Myocyte (in vitro differentiated cells): ENCODE measurements at places on chromosomes 12 and 14. TPM values are rescaled to one million over a fixed set of nuclear protein-coding genes. Genes with fewer than 3 reads are reported as not detected.
A peak's percentile ranks its signal among the peaks of the same experiment; 100 is the strongest.

GRCh38 chr14:100546051-100546443, 41.2 kb downstream of the BEGAIN start:
- DNase-seq: no peak

DNA sequence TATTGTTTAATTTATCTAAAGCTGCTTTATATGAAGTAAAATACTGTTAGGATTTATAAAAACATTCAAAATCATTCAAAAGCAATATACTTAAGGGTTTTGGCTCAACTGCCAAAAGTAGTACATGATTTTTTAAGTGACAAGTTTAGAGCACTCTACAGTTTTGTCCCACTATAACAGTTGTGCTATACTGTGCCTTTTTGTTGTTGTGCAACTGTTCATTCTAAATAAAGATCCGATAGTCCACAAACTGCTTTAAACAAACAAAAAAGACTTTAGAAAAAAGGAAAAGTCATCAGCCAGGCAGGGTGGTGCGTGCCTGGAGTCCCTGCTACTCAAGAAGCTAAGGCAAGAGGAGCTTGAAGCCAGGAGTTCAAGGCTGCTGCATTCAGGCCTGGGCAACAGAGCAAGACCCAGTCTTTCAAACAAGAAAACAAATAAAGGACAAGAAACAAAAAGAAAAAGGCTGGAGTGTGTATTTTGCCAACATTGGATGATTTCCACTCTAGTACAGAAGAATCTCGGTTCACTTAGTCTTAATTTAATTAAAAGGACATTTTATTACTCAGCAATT, 7.3 kb downstream of the C2CD5 start:
- DNase-seq: no peak

GRCh38 chr12:64061868-64062375, 160.2 kb downstream of the KICS2 start:
- peak; percentile 58 for DNase-seq

DNA sequence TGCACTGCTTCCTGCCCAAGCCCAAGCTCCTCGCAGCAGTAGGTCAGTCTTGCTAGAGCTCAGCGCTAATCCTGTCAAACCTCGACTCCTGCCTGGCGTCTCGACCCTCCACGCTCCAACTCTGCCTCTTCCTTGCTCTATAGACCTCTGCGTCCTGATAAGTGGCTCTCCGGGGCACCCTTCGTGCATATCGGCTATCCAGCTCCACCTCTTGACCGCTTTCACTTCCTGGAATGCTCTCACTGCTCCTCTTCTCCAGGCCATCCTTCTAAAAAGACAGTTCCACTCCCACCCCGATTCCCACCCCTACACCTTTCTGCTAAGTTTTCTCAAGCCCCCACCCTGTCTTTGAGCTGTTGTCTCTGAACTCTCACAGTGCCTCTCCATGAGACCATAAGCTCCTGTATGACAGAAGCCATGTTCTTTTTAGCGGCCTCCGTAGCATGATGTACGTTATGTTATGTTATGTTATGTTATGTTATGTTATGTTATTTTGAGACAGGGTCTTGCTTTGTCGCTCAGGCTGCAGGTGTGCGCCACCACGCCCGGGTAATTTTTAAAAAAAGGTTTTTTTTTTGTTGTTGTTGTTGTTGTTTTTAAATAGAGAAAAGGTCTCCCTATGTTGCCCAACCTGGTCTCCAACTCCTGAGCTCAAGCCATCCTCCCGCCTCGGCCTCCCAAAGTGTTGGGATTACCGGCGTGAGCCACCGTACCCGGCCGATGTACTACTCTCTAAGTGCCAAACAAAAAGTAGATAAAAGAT, 601 bp downstream of the COX14 start:
- no peak for DNase-seq

GRCh38 chr12:131124487-131125280, 171.0 kb downstream of the ADGRD1 start:
- no peak for DNase-seq

GRCh38 chr14:105375635-105376057, 22.7 kb upstream of the TEX22 start:
- no peak for DNase-seq

GRCh38 chr12:85273381-85274314, 6.4 kb upstream of the ALX1 start:
- no peak for DNase-seq

- DNase-seq: no peak
Observed at GRCh38 chr14:38629412-38629811, 373.5 kb upstream of the CLEC14A start.

DNA sequence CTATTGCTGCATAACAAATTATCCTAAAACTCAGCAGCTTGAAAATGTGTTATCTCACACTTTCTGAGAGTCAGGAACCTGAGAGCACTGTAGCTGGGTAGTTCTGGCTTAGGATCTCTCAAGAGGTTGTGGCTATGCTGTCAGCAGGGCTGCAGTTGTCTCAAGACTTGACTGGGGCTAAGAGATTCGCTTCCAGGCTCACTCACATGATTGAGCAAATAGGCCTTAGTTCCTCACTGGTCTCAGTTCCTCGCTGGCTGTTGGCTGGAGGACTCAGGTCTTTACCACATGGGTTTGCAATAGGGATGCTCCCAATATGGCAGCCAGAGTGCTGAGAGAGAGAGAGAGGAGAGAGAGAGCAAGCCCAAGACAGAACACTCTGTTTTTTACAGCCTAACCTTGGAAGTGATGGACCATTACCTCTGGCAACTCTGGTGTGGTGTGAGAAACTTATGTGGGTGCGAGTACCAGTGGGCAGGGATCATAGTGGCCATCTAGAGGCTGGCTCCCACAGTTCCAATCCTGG, 15.9 kb upstream of the DHRS2 start:
- DNase-seq: no peak

DNA sequence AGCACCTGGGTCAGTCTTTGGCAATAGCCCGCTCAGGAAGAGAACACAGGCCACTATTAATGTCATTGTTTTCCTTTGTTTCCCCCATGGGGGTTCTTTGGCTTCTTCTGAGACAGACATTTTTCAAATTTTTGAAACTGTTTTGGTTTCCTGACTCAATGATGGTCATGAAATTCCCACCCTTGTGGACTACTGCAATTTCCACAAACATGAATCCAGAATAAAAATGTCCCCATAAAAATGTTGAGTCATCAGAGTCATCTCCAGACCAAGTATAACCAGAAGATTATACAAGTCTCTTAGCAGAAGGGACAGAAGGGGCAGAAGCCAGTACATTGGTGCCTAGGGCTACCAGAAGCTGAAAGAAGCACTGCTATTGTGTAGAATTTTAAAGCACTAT, 29.1 kb downstream of the SLCO1A2 start:
- DNase-seq: peak; percentile 7

DNA sequence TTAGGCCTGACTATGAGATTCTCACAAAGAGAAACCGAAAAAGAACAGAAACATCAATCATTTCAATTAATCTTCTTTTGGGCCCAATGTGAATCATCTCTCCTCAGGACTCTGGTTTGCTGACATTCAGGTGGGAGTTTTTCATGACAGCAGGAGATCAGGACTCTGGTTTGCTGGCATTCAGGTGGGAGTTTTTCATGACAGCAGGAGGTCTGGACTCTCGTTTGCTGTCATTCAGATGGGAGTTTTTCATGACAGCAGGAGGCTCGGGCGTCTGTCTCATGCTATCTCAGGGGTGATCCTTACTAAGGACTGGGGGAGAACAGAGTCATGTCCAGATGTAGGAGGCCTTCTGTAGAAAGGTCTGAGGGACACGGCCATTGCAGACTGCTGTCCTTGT, 40.1 kb upstream of the PARP11 start:
- DNase-seq: no peak

GRCh38 chr12:52534482-52534881, 14.3 kb upstream of the KRT5 start:
- no peak for DNase-seq

GRCh38 chr14:87175175-87175574, 817.8 kb downstream of the GALC start:
- no peak for DNase-seq

- DNase-seq: peak; percentile 67
Observed at GRCh38 chr14:104650057-104650980, 39.1 kb upstream of the INF2 start.

DNA sequence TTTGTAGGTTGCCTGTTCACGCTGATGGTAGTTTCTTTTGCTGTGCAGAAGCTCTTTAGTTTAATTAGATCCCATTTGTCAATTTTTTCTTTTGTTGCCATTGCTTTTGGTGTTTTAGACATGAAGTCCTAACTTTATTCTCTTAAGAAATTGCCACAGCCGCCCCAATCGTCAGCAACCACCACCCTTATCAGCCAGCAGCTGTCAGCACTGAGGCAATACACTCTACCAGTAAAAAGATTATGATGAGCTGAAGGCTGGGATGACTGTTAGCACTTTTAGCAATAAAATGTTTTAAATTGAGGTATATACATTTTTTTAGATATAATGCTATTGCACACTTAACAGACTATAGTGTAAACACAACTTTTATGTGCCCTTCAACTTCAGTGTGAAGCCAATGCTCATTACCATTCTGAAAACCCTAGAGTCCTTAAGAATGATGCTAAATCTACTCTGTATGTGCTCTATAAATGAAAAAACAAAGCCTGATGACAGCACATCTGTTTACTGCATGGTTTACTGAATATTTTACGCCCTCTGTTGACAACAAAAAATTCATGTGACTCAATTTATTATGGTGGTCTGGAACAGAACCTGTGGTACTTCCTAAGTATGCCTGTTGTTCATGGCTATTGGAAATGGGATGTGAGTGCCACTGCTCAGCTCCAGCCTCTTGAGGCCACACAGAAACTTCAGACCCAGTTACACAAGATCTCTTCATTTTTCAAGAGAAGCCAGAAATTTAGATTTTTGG, 197.4 kb downstream of the DUSP6 start:
- DNase-seq: no peak

DNA sequence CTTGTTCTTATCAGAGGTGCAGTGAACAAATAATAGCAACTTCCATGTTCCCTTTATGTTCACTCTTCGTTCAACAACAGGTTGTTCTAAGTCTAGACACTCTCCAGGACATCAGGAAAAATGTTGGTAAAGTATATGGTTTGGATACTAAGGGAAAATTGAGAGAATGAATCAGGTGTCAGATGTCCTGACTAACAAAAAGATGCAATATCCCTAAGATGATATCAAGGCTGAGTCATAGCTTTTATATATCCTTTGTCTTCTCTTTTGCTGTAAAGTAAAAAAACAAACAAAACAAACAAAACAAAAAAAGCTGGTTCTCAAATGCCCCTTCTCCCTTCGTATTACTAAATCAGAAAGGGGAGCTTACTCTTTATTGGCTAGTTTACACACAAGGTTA, 11.1 kb downstream of the GLIPR1L1 start:
- DNase-seq: no peak

DNA sequence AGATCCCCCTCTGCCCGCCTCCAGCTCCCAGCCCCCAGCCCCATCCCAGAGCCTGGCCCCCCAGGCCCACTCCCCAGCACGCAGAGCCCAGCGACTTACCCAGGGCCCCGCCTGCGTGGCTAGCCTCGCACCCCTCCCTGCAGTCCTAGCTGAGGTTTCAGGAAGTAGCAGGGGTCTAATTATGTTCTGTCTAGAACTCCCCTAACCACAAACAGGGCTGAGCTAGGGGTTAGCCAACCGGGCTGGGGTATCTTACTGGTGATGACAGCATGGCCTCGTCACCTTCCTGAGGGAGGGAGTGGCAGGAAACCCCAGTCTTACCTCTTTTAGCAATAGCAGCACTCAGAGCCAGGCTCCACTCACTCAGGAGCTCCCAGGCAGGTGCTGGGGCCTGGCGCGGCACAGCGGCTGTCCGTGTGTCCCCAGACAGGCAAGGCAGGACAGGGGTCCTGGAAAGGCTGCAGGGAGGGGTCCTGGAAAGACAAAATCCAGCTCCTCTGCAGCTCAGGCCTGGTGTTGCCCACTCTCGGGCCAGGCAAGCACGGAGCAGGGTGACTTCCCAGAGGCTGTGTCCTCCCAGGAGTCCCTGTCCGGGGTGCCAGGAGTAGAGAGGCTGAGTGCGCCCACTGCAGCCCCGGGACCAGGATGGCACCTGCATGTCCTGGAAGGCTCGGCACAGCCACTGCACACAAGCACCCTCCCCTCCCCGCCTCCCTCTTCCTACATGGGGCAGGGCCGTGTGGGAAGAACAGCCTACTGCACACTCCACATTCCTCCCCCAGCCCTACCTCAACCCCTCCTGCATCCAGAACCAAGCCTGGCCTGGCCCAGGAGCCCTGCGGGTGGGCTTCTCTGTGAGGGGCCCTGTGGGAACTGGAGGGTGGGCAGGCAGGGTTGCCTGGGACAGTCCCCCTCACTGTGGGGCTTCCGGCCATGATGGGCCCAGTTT, at the start of gene GPR132:
Gene GPR132 (minus strand): TSS at position 151 of the 949 bp plus-strand sequence. CDS start 10,010 bp downstream, outside the sequence.
- DNase-seq: no peak

DNA sequence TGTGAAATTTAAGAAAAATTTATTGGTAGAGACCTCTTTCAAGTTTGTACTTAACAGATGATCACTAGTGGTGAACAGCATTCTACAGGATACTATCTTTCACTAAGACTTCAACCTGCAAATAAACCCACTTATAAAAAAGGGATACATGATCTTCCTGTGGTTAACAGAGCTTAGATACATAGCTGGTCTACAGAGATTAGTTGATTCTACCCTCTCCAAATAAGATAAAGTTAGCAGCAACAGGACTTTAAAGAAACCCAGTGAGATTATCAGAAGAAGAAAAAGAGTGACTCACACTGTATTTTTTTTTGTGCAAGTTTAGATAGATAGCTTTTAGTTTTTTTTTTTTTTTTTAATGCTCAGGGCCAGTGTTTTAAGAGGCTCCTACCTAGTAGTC, 34.5 kb downstream of the USP44 start:
- peak; percentile 13 for DNase-seq

GRCh38 chr12:44674875-44675274, 201.2 kb downstream of the NELL2 start:
- no peak for DNase-seq

DNA sequence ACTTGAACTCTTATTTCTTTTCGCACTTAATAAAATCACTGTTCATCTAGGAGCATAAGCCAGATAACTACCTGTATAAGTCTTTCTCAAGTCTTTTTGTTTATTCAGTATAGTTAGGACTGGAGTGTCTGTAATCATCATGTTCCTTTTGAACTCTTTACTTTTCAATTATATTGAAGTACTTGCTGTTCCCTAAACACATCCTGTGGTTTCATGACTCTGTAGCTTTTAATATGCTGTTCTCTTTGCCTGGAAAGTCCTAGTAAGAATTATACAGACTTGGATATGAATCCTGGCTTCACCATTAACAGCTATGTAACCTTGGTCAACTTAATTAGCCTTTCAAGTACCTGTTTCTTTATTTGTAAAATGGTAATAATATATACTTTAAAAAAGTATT, 88.2 kb downstream of the CCDC91 start:
- no peak for DNase-seq

The ZDHHC22 gene
- 0.40 and 1.0 TPM in 2 replicates for total RNA-seq

The ADAM21 gene
- total RNA-seq: 0.67 and 1.3 TPM in 2 replicates

The DIABLO gene
- 60.2 and 63.9 TPM in 2 replicates for total RNA-seq

The NDUFB1 gene
- total RNA-seq: 511 and 521 TPM in 2 replicates

The CCDC85C gene
- total RNA-seq: 3.2 and 6.1 TPM in 2 replicates

The MOK gene
- total RNA-seq: 24.5 and 45.6 TPM in 2 replicates

The IFNG-AS1 gene
- total RNA-seq: 1.8 TPM in 1 of 2 replicates, not detected in the other

The SYNDIG1L gene
- total RNA-seq: 0.24 TPM in 1 of 2 replicates, not detected in the other

The OASL gene
- total RNA-seq: 0.68 and 1.2 TPM in 2 replicates

The LALBA gene
- not detected in 2 replicates for total RNA-seq

The CCDC175 gene
- not detected in 2 replicates for total RNA-seq

The GIT2 gene
- 26.7 and 34.2 TPM in 2 replicates for total RNA-seq
